ENCODE measurements at places on chromosomes 2 and 18. TPM values are rescaled to one million over a fixed set of nuclear protein-coding genes. Genes with fewer than 3 reads are reported as not detected.
A peak's percentile ranks its signal among the peaks of the same experiment; 100 is the strongest.

DNA sequence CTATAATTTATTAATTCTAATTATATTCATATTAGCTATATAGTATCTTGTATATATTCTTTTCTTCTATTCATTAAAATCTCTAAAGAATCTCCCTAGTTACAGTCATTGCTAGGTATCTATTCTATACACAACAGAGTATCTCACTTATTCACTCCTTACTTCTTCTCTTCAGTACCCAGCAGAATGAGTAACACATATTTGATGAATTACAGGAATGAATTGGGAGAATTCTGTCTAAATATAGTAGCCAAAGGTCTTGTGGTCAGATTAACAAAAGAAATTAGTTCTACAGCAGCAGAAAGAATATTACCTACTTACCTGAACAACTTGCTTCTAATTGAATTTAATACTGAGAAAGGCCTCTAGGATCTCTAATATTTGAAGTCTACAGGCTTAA is 758.0 kb upstream of the ZEB2 start:
- no peak overlapping the region for H3K27ac ChIP-seq
- H3K36me3 ChIP-seq, result no peaks in the 10 kb centered on the region
- no peak for DNase-seq

GRCh38 chr2:146916914-146917313 is 927.9 kb upstream of the ACVR2A start:
- H3K4me1 ChIP-seq, result no peaks in the 10 kb centered on the region
- DNase-seq, result no peak
- no peak overlapping the region for H3K27ac ChIP-seq
- no peaks in the 10 kb centered on the region for H3K27me3 ChIP-seq

- no peak overlapping the region for H3K27ac ChIP-seq
- H3K36me3 ChIP-seq, result peaks cover 27% of the 10 kb centered on the region
- no peaks in the 10 kb centered on the region for H3K27me3 ChIP-seq
- H3K4me3 ChIP-seq, result peak overlapping the region; percentile 15
- peaks cover 49% of the 10 kb centered on the region for H3K4me1 ChIP-seq
- DNase-seq, result peak; percentile 33
Measured at GRCh38 chr2:207764096-207764630, 5.5 kb downstream of the FZD5 start.

GRCh38 chr18:3819961-3820360 is 370.0 kb downstream of the TGIF1 start:
- H3K4me1 ChIP-seq, result no peaks in the 10 kb centered on the region
- H3K27me3 ChIP-seq, result no peaks in the 10 kb centered on the region
- H3K27ac ChIP-seq, result no peak overlapping the region

- DNase-seq, result no peak
- H3K36me3 ChIP-seq, result no peaks in the 10 kb centered on the region
- no peaks in the 10 kb centered on the region for H3K4me1 ChIP-seq
- H3K4me3 ChIP-seq, result no peak overlapping the region
- H3K27me3 ChIP-seq, result no peaks in the 10 kb centered on the region
Measured at GRCh38 chr2:236394571-236394970, 130.4 kb upstream of the ASB18 start.

CTAGE1 gene
- not detected for polyA plus RNA-seq

DNA sequence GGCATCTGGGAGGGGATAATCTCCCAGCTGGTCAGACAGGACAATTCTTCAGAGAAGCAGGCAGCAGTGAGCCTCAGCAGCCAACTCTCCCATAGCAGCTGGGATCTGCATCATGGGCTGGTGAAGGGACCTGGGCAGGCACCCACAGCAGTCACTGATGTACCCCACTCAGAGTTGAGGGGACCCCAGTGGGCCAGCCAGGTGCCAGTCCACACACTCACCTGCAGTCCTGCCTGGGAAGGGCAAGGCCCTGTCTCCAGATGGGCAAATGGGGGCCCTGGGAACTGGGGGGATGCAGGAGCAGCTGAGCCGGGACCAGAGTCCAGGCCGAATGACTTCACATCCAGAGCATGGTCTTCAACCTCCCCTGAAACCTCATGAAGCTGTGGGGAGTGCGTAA is 170.4 kb downstream of the ZFP36L2 start:
- H3K4me1 ChIP-seq, result peaks cover 15% of the 10 kb centered on the region
- no peaks in the 10 kb centered on the region for H3K36me3 ChIP-seq
- no peak overlapping the region for H3K4me3 ChIP-seq
- DNase-seq, result no peak
- H3K27me3 ChIP-seq, result no peaks in the 10 kb centered on the region
- no peak overlapping the region for H3K27ac ChIP-seq

CROCC2 gene
- polyA plus RNA-seq, result not detected

DNA sequence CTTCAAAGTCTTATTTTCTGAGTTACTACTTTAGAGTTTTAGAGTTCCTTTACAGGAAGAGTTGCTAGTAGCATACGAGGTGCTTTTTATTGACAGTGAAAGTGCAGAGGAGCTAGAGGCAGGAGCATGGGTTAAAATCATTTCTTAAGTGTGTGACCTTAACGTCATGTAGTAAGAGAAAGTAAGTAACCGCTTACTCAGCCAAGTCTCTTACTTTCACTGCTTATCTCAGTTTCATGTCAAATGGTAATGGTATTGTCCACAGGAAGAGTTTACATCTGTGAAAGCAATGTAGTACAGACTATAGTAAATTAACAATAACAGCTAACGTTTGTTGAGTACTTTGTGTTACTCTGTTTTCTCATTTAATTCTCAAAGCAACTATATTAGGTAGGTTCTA is 12.6 kb downstream of the NDUFAF7 start:
- H3K4me3 ChIP-seq, result no peak overlapping the region
- DNase-seq, result no peak
- peaks cover 17% of the 10 kb centered on the region for H3K36me3 ChIP-seq
- no peak overlapping the region for H3K27ac ChIP-seq
- no peaks in the 10 kb centered on the region for H3K27me3 ChIP-seq

GRCh38 chr2:69104261-69104660 is 91.3 kb downstream of the ANTXR1 start:
- no peak overlapping the region for H3K27ac ChIP-seq
- no peaks in the 10 kb centered on the region for H3K27me3 ChIP-seq
- no peaks in the 10 kb centered on the region for H3K4me1 ChIP-seq

DNA sequence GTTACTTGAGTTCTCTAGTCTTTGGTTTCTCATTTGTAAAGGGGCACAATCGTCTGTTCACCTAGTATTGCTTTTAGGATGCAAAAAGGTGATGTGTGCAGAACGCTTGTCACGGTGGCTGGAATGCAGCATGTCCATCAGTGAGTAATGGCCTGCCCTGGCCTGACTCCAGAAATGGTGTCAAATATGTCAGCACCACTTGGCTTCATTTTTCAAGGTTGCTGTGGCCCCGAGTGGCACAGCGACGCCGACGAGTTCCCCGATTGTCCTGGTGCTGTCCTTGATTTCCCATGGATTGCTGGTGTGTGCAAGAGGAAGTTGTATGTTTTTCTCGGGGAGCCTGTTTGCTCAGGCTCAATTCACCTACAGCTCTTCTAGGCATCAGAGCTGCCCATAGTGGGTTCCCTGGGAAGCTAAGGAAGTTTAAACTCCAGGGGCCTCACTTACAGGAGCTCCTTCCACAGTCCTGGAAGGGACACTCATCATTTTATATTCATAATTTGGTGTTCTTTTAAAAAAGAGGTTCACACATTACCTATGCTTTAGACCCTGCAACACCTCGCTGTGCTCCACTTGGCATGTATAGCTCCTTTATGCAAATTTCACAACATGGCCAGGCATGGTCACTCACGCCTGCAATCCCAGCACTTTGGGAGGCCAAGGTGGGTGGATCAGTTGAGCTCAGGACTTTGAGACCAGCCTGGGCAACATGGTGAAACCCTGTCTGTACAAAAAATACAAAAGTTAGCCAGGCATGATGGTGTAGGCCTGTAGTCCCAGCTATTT is 25.6 kb upstream of the ZNF407 start:
- no peaks in the 10 kb centered on the region for H3K27me3 ChIP-seq
- DNase-seq, result no peak
- no peaks in the 10 kb centered on the region for H3K36me3 ChIP-seq
- H3K4me1 ChIP-seq, result no peaks in the 10 kb centered on the region
- no peak overlapping the region for H3K4me3 ChIP-seq
- no peak overlapping the region for H3K27ac ChIP-seq

GRCh38 chr2:27291865-27292264 is 9.6 kb downstream of the TRIM54 start:
- DNase-seq, result no peak
- H3K27ac ChIP-seq, result no peak overlapping the region
- H3K27me3 ChIP-seq, result no peaks in the 10 kb centered on the region
- H3K4me3 ChIP-seq, result no peak overlapping the region
- H3K36me3 ChIP-seq, result no peaks in the 10 kb centered on the region
